Hypothalamus (tissue), 51 donors: ENCODE measurements at places on chromosomes 2 and 18.

GRCh38 chr2:3238951-3239841 lies 138.4 kb downstream of the EIPR1 start:
- DNase-seq: no peak

- no peak for DNase-seq
Observed at GRCh38 chr18:55128437-55128836, 169.2 kb upstream of the CCDC68 start.

- no peak for DNase-seq
Observed at GRCh38 chr2:139850254-139850890, 1070.2 kb upstream of the NXPH2 start.

- DNase-seq: no peak
Observed at GRCh38 chr2:158128168-158128973, 26.7 kb downstream of the UPP2 start.

DNA sequence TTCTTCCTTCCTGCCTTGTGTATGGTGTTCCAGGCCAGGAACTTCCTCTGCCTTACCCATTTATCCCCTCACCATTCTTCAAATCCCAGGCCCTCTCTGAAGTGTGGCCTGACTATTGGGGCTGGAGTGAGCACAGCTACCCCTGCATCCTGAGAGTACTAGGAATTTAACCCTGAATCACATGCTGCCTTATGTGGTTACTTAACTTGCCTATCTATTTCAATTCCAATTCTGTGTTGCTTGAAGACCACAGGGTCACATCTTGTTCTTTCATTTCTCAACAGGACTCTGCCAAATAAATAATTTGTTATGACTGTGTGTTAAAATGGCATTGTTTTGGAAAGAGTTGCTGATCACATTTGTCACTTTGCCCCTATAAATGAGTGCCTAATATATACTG lies 108.6 kb downstream of the CERS6 start:
- no peak for DNase-seq

DNA sequence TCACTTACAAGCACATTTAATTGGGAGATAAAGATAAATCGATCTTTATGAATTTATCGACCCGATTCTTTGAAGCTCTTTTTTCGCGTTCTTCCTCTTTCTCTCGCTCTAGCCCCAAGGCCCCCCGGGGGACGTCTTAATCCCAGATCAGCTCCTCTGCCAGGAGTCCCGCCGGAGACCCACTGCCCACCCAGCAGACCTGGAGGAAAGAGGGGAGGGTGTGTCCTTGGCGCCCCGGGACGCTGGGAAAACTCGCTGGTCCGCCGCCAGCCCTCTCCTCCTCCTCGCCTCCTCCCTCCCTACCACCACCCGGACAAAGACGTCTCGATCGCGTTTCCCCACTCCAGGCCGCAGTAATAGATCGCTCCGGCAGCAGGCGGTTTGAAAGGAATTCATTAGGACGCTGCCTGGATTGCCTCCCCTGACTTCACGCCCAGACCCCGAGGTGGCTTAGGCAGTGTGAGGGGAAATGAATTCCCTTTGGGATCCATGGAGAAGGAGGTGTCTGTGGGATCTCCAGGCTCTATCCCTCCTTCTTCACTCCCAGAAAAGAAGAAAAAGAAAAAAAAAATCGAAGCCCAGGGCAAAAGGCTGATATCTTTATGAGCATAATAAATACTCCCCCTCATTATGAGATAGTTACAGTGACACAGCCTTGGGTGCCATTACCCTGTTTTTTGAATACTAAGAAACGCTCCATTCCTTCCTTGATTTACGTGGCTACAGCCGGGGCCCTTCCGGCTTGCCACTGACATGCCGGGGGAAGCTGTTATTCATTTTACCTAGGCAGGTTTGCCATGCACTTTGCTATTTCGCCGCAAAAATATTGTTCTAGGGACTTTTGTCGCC lies 1.8 kb upstream of the GBX2 start:
- no peak for DNase-seq

DNA sequence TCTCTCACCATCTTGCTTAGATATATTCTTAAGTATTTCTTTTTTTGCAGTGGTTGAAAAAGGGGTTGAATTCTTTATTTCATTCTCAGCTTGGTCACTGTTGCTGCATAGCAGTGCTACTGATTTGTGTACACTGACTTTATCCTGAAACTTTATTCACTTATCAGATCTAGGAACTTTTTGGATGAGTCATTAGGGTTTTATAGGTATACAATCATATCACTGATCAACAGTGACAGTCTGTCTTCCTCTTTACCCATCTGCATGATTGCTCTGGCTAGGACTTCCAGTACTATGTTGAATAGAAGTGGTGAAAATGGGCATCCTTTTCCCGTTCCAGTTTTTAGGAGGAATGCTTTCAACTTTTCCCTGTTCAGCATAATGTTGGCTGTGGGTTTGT lies 6.5 kb downstream of the STARD6 start:
- DNase-seq: no peak

- DNase-seq: no peak
Observed at GRCh38 chr2:75607988-75608683, 38.4 kb upstream of the MRPL19 start.
